ENCODE measurements at places on chromosomes 4 and X.

DNA sequence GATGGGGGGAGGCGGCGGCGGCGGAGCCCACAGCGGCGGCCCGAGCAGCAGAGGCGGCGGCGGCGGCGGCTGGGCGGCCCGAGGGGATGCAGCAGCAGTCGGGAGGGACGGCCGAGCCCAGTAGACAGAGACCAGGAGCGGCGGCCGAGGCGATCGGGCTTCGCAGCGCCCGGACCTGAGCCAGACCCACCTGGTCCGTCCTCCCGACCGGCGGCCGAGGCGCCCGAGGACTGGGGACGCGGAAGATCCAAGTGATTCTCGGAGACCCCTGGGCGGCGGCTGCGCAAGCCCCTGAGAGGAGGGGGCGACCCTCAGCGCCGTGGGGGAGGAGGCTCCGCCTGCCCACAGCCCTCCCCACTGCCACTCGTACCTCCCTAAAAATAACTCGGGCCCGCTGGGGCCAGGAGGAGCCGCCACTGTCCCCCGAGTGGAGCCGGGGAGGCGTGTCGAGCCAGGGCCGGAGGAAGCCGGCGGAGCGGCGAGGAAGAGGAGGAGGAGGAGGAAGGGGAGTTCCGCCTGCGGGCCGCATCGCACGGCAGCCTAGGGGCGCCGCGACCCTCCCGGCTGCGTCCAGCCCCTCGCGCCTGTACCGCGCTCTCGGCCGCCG lies 608 bp downstream of the RAPGEF2 start:
- DNase-seq, result peak; percentile 40

DNA sequence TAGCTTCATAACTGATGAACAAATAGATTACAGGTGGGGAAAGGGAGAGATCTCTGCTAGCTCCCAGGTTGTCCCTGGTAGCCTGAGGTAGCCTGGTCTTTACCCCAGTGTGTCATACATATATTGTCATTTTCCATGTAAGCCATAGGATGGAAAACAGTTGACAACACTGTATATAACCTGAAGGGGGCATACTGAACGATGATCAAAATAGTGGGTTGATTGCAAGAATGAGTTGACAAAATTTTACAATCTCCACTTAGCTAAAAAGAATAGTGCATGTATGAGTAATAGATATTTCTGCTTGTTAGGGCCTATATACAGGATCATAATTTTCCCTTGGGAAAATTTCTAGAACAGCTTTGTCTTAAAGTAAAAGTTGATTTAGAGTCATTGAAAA lies 304.1 kb upstream of the HAND2 start:
- peak; percentile 17 for DNase-seq

GRCh38 chrX:113512700-113513395 lies 672.2 kb upstream of the AMOT start:
- peak; percentile 51 for DNase-seq

GRCh38 chr4:4480205-4480604 lies 61.6 kb downstream of the STX18 start:
- DNase-seq, result peak; percentile 61

GRCh38 chrX:153471663-153472280 lies 1.4 kb upstream of the HAUS7 start:
- no peak for DNase-seq

- no peak for DNase-seq
Observed at GRCh38 chr4:73259571-73260090, 1.0 kb upstream of the ANKRD17 start.

DNA sequence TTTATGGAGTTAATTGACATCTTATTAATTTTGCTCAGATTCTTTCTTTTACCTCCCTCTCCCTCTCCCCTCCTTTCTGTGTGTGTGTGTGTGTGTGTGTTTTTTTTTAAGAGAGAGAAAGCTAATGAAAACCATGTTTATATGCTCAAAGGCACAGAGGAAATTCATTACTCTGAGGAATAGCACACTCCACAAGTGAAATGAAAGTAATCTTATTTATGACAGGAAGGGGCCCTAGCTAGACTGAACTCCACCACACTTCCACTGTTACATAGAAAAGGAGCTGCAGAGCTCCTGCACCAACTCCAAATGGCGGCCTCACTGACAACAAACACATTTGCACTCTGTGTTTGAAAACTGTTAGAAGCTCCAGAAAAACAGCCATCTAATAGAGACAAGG lies 150.6 kb downstream of the RASL11B start:
- no peak for DNase-seq

GRCh38 chr4:1008840-1009541 lies 2.4 kb upstream of the FGFRL1 start:
- peak; percentile 16 for DNase-seq

DNA sequence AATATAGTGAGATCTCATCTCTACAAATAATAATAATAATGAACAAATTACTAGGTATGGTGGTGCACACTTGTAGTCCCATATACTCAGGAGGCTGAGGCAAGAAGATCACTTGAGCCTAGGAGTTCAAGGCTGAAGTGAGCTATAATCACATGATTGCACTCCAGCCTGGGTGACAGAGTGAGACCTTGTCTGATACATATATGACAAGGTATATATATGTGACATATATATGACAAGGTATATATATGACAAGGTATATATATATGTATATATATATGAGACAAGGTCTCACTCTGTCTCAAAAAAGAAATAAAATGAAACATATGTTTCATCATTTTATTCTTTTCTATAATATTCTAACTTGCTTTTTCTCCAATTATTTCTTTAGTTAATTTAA lies 278.1 kb upstream of the TET2 start:
- DNase-seq, result no peak

- no peak for DNase-seq
Observed at GRCh38 chr4:58254291-58254690, 1144.1 kb upstream of the IGFBP7 start.

GRCh38 chr4:61431131-61431530 lies 231.0 kb downstream of the ADGRL3 start:
- DNase-seq, result no peak

GRCh38 chr4:78426972-78427371 lies 124.6 kb upstream of the ANXA3 start:
- no peak for DNase-seq

DNA sequence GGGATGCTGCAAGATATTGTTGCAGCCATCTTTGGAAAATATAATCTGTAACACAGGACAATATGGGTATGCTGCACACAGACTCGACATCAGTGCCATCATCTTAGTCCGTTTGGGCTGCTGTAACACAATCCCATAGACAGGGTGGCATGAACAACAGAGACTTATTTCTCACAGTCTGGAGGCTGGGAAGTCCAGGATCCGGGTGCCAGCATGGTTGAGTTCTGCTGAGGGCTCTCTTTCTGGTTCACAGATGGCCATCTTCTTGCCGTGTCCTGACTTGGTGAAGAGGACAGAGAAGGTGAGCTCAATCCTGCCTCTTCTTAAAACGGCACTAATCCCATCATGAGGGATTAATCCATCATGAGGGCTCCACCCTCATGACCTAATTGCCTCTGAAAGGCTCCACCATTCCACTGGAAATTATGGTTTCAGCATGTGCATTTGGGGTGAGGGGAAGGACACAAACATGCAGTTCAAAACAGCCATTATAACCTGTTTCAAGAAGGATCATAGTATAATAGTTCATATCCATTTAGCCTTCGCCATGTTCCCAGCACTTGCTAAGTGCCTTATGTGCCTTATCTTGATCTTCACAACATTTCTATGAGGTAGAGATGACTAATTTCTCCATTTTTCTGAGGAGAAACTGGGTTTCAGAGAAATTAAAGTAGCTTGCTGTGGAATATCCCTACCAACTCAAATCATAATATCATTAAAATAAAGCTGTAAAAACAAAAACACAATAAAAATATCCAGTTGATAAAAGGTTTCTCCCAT lies 27.9 kb upstream of the SPP1 start:
- DNase-seq, result no peak

GRCh38 chrX:48589482-48590162 lies 7.7 kb upstream of the WDR13 start:
- DNase-seq, result no peak

GRCh38 chr4:78667325-78667724 lies 108.8 kb upstream of the BMP2K start:
- peak; percentile 54 for DNase-seq

- peak; percentile 81 for DNase-seq
Observed at GRCh38 chr4:12852338-12853307, 631.5 kb downstream of the RAB28 start.

DNA sequence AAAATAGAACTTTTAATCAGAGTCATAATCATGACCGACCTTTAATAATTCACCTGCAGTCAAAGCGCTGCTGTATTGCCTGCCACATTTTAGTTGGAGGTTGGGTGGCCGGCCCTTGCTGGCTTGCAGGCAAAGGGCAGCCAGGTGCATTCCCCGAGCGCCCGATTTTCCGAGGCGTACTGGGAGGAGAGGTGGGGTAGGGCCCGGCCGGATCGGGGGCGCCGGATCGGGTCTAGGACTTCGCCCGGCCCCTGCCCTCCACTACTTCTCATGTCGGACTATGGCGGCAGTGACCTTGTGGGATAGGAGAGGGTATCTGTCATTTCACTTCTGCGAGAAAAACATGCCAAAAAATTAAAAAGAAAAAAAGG lies 2.5 kb upstream of the RS1 start:
- no peak for DNase-seq

GRCh38 chrX:85859426-85859825 lies 187.9 kb downstream of the CHM start:
- peak; percentile 0 for DNase-seq

GRCh38 chrX:36573720-36574119 lies 434.4 kb upstream of the FAM47C start:
- DNase-seq, result no peak

DNA sequence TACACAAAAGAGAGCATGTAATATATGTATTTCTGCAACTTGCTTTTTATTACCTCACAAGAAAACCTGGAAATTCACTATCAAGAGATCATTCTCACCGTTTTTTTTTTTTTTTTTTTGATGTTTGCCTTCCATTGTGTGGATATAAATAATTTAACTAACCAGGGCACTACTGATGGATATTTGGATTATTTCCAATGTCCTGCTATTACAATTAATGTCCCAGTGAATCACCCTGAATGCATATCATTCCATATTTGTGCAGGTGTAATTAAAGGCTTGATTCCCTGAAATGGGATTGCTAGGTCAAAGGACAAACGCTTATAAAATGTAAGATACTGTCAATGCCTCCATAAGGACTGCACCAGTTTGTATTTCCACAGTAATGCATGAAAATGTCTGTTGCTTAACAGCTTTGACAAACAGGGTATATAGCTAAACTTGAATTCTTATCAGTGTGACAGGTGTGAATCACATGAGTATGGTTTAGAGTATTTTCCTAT lies 87.8 kb downstream of the NCAPG start:
- DNase-seq, result no peak

- no peak for DNase-seq
Observed at GRCh38 chrX:83495898-83496297, 12.2 kb upstream of the POU3F4 start.

GRCh38 chr4:155972098-155972497 lies 18.4 kb upstream of the CTSO start:
- DNase-seq, result no peak

- DNase-seq, result no peak
Observed at GRCh38 chr4:89299153-89299791, 8.3 kb downstream of the GPRIN3 start.

GRCh38 chrX:112670977-112671376 lies 8.8 kb downstream of the LHFPL1 start:
- DNase-seq, result no peak

DNA sequence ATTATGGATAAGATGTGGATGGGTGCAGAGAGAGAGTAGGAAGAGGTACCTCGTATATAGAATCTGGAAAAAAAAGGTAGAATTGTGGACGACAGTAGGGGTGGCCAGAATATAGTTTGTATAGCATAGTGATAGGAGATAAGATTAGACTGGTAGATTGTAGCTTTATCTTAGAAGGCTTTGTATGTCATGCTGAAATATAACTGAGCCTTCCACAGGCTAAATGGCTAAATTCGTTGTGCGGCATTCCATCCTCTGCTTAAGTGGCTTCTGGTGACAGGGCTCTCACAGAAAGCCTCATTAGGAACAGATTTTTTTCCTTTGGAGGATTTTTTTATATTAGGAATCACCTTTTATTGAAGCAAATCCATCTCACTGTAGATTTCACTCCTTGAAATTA lies 142.3 kb upstream of the BMPR1B start:
- DNase-seq, result no peak

DNA sequence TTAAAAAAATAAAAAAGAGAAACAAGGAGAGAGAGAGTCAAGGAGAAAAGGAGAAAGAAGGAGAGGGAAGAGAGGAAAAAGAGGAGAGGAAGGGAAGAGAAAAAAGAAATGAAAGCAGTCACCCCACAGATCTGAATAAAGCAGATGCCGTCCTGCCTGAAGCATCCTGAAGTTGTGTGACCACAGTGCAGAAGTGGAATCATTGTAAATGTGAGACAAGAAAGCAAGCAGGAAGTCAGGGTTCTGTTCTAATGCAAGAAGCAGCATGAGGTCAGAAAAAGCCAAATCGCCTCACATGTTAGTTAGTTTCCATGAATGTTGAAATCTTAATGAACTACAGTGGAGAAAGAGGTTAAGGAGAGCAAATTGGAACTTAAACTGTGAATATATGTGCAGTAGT lies 692.5 kb downstream of the CENPC start:
- no peak for DNase-seq

- no peak for DNase-seq
Observed at GRCh38 chrX:25068340-25068739, 52.6 kb upstream of the ARX start.

- peak; percentile 88 for DNase-seq
Observed at GRCh38 chr4:95066050-95066449, 308.3 kb downstream of the BMPR1B start.

DNA sequence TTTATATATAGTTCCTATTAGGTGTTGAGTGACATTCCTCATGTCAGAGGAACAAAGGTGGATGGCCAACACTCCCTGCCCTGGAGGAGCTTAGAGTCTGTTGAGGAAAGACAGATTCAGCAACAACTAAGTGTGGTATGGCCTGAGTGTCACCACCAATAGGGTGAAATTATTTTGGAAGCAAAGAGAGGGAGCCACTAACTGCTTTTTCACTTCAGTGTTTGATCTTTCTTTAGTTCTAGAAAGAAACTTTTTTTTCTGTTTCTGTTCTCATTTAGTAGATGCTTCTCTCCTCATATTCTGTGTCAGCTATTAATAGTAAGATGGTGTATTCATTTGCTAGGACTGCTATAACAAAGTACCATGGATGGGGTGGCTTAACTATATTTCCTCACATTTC lies 81.5 kb downstream of the ARX start:
- DNase-seq, result no peak

- DNase-seq, result peak; percentile 48
Observed at GRCh38 chrX:132957211-132958090, 978 bp downstream of the HS6ST2 start.

GRCh38 chr4:118277243-118277642 lies 75.6 kb downstream of the PRSS12 start:
- no peak for DNase-seq

- no peak for DNase-seq
Observed at GRCh38 chr4:144115519-144115918, 25.0 kb downstream of the GYPA start.

DNA sequence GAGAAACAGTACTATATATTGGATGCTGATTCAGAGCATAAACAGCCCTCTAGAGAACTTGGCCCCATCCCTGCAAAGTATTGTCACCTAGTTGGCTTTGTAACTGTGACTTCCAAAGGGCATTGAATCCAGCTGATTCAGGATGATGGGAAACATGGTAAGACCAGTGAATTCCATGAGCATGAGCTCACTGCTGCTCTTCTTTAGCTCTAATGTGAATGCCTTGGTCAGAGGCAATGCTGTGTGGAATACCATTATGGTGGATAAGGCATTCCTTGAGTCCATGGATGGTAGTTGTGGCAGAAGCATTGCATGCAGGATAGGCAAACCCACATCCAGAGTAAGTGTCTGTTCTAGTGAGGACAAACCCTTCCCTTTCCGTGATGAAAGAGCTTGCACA lies 365.6 kb upstream of the EDA2R start:
- no peak for DNase-seq

- DNase-seq, result peak; percentile 88
Observed at GRCh38 chrX:16870095-16870861, at the start of gene RBBP7. RBBP7 (minus strand) TSS chrX:16870362; CDS start chrX:16870053, 309 bp downstream.
